Small intestine (tissue), 16 donors: ENCODE measurements at places on chromosomes 11 and 22. TPM values are rescaled to one million over a fixed set of nuclear protein-coding genes. Genes with fewer than 3 reads are reported as not detected.

The ACTN3 gene
- polyA plus RNA-seq = not detected

The FGF3 gene
- polyA plus RNA-seq = not detected

The CPT1B gene
- 54.3 TPM for polyA plus RNA-seq

The RIC3 gene
- polyA plus RNA-seq = 2.2 TPM

The PKNOX2 gene
- 1.1 TPM for polyA plus RNA-seq

The GLYATL1 gene
- polyA plus RNA-seq = 0.76 TPM

The TMEM86A gene
- 1.3 TPM for polyA plus RNA-seq

The OR52D1 gene
- polyA plus RNA-seq = not detected

The CD151 gene
- polyA plus RNA-seq = 187 TPM

The OR4C6 gene
- not detected for polyA plus RNA-seq

The DEFB131B gene
- not detected for polyA plus RNA-seq

The DRD4 gene
- 0.51 TPM for polyA plus RNA-seq

The PHOX2A gene
- not detected for polyA plus RNA-seq

The MPPED2 gene
- not detected for polyA plus RNA-seq

The YDJC gene
- 45.6 TPM for polyA plus RNA-seq

The OR4C15 gene
- not detected for polyA plus RNA-seq

The MAJIN gene
- not detected for polyA plus RNA-seq

The FXYD6 gene
- polyA plus RNA-seq = 35.0 TPM

The ZNF70 gene
- 0.98 TPM for polyA plus RNA-seq

The APOC3 gene
- 4,196 TPM for polyA plus RNA-seq

The CCDC117 gene
- 10.3 TPM for polyA plus RNA-seq

The NXPE2 gene
- polyA plus RNA-seq = 0.54 TPM

The GUCY1A2 gene
- 1.4 TPM for polyA plus RNA-seq

The MS4A6A gene
- polyA plus RNA-seq = 47.7 TPM

The SERPINH1 gene
- polyA plus RNA-seq = 151 TPM

The CHRM1 gene
- 1.1 TPM for polyA plus RNA-seq

The NAALAD2 gene
- polyA plus RNA-seq = 5.5 TPM

The OR8D1 gene
- not detected for polyA plus RNA-seq

The YPEL1 gene
- polyA plus RNA-seq = 1.1 TPM

The GGTLC2 gene
- 0.04 TPM for polyA plus RNA-seq

GRCh38 chr22:48335442-48336139 lies 1492.1 kb downstream of the BRD1 start:
- DNase-seq = peak; percentile 32

GRCh38 chr11:122229481-122230384 lies 113.7 kb upstream of the BLID start:
- DNase-seq = peak; percentile 38

DNA sequence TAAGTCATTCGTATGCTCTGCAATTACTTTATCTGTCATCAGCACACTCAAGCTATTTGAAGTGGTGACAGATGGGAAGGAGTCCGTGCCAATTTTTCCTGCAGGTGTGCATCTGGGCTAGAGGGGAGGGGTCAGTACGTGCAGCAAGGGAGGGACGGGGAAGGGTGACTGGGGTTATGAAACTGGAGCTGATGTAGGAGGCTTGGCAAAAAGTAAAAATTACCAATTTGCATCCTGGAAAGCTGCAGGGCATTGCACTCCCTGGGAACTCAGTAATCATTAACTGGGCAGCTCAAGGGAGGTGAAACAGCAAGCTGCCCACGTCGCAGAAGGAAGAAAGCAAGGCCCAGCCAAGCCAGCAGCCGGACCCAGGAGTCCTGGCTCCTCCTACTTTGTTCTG lies 87.1 kb upstream of the TMEM45B start:
- peak; percentile 47 for DNase-seq

DNA sequence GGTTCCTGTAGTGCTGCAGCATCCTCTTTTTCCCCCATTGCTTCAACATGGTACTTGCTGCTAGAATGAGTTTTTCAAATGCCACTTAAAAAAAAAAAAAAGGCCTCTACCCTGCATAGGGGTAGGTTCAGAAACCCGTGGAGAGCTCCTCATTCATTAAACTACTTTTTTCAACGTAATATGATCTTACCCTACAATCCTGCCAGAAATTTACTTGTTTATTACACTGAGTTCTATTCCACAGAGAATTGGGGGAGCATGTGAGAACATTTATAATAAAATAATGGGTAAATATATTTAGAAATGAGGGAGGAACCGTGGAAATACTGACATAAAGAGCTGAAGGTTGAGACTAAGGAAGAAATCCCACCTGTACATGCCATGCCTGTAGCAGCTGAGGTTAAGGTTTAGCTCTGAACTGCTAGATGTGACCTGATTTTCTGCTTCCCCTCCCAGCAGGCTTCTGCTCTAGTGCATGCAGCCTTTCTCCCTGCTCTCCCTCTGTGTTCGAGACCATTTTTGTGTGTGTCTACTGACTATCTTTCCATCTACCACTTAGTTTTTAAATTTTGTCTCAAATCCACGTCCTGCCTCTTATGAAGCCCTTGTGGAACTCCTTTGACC lies 225.7 kb downstream of the DDX10 start:
- no peak for DNase-seq

- peak; percentile 92 for DNase-seq
These were observed 2.5 kb downstream of the TCN2 start for GRCh38 chr22:30609260-30610185.

- no peak for DNase-seq
These were observed 270.2 kb downstream of the CTTN start for GRCh38 chr11:70668204-70669202.

- DNase-seq = no peak
These were observed 26.7 kb downstream of the INSC start for GRCh38 chr11:15141381-15141780.

DNA sequence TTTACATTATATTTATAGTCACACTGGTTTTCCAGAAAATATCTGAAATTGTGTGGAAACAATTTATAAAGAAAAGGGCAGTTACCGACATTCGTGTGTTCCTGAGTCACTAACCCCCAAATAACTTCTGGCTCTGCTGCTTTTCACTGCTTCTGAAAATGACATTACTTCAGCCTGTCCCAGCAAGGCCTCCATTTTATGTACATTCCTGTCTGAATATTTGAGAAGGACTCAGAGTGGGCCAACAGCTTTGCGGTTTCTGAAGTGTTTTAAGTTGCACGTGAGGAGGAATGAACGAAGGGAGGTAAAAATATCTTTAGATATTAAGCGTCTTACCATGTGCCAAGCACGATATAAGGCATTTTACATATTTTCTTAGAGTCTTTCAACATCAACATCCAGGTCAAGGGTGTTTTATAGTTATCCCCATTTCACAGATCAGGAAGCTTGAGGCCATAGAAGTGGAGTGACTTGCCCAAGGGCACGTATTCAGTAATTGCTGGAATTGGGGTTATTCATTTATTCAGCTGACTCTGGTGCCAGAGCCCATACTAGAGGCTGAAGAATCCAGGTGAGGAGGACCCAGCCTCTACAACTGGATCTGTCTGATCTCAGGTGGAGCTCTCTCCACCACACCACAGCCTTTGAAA lies 30.8 kb upstream of the WNT11 start:
- no peak for DNase-seq

DNA sequence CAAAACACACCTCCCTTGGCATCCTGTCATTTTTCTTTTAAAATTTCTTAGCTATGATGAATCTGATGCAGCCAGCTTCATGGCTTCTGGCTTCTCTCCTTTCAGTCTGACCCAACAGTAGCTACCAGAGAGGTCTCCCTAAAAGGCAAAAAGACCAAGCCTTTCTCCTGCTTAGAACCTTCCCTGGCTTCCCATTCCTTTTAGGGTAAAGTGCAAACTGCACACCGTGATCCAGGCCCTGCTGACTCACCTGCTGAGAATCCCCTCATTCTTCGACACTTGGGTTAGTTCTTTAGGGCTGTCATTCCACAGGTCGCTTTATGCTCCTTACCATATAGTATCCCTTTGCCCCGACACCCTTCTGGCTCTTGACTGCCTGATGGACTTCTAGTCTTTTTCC lies 362.4 kb downstream of the MIAT start:
- no peak for DNase-seq

- DNase-seq = no peak
These were observed 3.7 kb downstream of the LYVE1 start for GRCh38 chr11:10564696-10565318.

DNA sequence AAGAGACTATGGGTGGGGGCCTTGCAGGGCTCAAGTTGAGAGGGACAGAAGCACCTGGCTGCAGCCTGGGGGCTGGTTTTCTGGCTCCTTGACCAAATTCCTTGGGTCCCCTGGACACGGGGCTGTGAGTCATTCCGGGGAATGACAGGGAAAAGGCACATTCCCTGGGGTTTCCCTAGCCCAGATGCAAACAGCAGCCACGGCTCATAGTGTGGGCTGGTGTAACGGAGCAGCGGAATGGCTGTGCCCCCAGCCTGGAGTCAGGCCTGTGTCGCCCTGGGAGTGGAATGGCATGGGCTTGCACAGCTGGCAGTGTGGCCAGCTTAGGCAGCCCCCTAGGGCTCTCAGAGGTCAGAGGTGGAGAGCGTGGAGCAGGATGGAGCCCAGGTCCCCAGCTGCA lies 77.6 kb upstream of the KCNQ1OT1 start:
- no peak for DNase-seq

DNA sequence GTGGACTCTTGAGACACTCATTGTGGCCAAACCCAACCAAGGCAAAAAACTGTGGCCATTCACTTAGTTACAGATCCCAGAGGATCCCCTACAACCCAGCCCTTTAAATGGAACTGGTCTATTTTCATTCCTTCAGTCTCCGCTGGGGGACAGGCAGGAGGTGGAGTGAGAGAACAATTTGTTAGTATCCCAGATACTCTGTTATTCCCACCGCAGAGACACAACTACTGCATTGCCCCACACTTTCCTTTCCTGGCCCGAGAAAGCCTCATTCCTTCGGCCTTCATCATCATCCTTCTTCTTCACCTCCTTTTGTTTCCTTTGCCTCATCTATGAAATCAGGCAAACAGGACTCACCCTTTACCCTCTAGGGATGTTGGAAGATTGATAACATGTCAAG lies 191.1 kb downstream of the NTM start:
- DNase-seq = no peak

- no peak for DNase-seq
These were observed 750.5 kb downstream of the LUZP2 start for GRCh38 chr11:25247336-25247735.

GRCh38 chr11:21465203-21465602 lies 727.7 kb upstream of the ANO5 start:
- DNase-seq = no peak

DNA sequence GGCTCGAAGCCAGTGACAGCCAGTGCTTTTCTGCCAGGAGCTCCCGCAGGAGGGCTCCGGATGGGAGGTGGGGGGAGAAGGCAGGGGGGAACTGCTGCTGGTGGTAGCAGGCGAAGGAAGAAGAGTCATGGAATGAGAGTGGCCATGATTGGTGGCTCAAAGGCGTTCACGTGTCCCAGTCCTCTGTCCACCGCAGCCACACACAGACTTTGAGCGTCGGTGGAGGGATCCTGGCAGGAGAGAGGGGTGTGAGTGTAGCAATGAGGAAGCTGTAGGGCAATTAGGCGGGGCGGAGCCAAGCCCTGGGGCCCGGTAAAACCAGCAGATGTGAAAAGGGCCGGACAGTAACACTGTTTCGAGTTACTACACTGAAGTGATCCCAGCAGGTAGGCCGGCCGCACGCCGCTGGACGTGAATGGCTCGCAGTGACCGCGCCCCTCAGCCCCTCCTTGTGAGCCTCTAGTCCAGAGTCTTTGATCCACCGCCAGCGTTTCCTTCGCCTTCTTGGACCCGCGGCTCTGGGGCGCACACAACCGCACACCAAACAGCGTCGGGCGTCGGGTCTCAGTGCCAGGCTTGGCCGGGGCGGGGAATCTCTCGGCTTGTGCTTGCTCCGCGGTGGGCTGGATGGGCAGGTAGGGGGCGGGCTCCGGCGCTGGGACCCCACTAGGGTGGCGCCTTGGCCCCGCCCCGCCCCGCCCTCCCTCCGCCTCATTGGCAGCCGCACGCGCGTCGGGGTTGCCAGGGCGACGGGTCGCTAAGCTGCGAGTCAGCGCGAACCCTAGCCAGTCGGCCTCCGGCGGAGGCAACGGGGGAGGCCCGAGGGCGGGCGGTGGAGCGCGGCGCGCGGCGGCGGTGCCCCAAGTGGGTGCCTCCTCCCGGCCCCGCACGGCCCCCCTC lies at the start of gene LRRC10B:
Gene LRRC10B (plus strand): TSS at position 788 of the 900 bp plus-strand sequence. CDS start 250 bp downstream, outside the sequence.
- peak; percentile 87 for DNase-seq

GRCh38 chr11:118169300-118170140 lies 6.9 kb downstream of the SCN2B start:
- no peak for DNase-seq

DNA sequence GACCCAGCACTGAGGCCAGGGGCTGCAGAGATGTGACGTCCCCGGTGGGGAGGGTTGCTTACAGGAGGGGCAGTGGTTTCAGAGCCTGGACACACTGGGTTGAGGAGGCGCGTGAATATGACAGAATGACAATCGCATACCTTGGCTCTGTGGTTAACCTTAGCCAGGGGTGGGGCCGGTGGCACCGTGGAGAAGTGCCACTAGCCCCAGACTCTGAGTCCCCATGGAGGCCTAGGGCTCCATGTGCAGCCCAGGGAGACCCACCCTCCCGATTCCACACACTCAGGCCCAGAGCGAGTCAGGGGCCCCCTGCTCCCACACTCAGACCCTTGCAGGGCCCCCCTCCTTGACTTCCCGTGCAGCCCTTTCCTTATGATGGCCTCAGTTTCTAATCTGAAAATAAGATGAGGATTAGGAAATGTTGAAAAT lies 3.6 kb upstream of the ACR start:
- no peak for DNase-seq

- DNase-seq = peak; percentile 54
These were observed 686 bp downstream of the KIF18A start for GRCh38 chr11:28107191-28107749.

- peak; percentile 72 for DNase-seq
These were observed at the start of gene NPTXR for GRCh38 chr22:38843657-38844314. NPTXR (minus strand) TSS chr22:38844028.

GRCh38 chr11:47359586-47359985 lies 7.1 kb upstream of the MYBPC3 start:
- DNase-seq = no peak

GRCh38 chr11:130391711-130392110 lies 36.7 kb downstream of the ADAMTS8 start:
- no peak for DNase-seq

DNA sequence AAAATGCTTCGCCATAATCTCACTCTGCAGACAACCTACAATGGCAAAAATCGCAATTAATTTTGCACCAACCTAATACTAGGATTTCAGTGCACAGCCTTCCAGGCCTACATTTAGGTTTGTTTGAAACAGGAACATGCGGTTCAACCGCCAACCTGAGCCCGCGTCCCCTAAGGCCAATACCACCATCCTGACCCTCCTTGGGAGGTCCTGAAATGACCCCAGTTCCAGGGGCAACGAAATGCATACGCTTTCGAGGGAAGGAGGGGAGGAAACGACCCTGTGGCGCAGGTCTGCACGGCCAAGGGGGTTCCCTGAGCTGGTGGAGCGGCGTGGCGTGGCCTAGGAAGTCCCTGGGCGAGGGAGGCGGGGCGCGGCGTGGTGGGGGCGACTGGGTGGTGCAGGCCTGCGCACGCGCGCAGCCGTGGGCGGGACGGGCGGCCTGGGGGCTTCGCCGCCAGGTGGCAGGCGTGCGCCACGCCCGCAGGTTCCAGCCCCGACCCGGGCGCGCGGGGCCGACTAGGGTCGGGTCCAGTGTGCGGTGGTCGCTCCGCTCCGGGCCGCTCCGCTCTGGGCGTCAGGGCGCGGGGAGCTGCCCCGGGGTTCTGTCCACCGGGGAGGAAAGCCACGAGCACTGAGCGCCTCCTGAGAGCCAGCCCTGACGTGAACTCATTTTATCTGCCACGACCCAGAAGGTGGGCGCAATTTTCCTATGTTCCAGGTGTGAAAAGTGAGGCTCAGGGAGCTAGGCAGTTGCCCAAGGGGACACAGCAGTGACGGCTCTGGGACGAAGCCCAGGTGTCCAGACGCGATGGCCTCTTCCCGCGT lies 94.1 kb downstream of the SWAP70 start:
- peak; percentile 76 for DNase-seq

- peak; percentile 34 for DNase-seq
These were observed 222.0 kb downstream of the DBX1 start for GRCh38 chr11:19938169-19938856.
